Peyer's patch (tissue), 4 donors: ENCODE measurements at places on chromosomes 2 and 18. TPM values are rescaled to one million over a fixed set of nuclear protein-coding genes. Genes with fewer than 3 reads are reported as not detected.

The ANKRD62 gene
- total RNA-seq, result not detected

DNA sequence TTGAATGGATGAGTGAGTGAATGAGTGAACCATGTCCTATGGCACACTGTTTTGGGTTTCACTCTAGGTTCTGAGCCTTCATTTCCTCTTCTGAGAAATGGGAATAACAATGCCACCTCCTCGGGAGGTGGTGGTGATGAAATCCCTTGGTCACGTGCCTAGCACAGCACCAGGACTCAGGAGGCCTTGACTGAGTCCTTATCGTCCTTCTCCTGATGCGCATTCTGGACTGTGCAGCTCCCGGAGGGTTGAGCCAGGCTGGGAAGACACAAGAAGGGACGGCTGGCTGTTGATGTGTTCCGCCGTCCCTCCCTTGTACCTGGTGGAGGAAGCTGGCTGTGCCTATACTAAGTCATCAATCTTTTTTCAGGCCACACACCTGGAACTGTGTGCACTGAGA lies 437.3 kb downstream of the ZNF521 start:
- DNase-seq, result no peak

The GALNT14 gene
- 19.2 TPM for total RNA-seq

DNA sequence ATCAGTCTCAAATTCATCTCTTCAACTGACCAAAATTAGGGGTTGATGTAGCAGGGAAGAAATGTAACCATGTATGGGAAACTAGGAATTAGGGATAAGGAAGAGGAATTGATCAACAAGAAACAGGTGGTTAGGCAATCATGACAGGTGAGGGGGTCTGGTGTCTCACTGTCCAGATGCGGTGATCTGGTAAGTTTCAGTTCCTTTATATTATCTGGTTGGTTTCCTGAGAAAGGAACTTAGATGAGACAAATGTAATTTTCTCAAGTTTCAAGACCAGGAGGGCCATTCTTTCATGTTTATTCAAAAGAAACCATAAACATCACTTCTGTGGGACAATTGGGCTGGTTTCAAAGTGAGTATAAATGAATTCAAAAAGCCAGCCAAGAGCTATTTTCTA lies 306.2 kb upstream of the KCNJ3 start:
- DNase-seq, result no peak

DNA sequence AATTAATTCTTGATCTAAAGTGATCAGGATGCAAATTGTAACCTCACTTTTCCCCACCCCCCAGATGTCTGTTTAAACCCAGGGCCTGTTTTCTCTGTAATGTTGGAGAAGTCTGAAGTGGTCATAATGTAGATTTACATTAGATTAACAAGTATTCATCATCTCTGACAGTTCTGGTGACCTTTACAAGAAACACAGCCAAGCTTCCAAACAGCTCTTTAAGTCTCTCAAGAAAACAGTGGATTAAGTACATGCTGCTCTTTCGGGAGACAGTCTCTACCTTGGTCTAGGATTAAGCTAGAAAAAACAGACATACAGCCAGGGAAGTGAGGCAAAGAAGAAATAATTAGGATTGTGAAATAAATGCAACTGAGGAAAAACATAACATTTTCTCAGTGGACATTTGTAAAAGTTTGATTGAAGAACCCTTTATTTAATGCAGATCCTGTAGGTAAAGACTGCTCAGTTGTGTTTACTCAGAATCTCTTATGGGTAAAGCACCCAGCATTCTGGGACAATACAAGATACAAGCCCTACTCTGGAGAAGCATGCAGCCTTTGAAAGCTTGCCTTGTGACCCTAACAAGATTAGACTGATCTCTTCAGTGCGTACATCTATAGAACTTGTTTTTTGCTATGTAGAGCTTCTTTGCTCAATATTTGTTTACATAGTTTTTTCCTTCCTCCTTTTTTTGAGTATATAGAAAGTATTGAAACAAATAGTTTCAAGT lies 203.9 kb downstream of the PHLPP1 start:
- no peak for DNase-seq

The SERPINB13 gene
- total RNA-seq, result not detected

The POTEE gene
- not detected for total RNA-seq

- DNase-seq, result no peak
Observed at GRCh38 chr18:48569139-48569914, 30.5 kb downstream of the CTIF start.

The SERPINB7 gene
- total RNA-seq, result not detected

- DNase-seq, result no peak
Observed at GRCh38 chr18:21933931-21934765, 193.6 kb downstream of the MIB1 start.

DNA sequence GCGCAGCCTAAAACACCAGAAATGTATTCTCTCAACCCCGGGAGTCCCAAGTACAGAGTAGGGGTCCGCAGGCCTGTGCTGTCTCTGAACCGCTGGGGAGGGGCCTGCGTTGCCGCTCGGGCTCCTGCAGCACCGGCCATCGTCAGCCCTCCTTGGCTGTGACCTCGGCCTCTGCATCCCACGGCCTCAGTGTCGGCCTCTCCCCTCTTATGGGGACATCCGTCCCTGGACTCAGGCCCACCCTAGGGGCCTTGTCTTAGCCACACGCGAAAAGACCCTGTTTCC lies 50.5 kb downstream of the KCNG2 start:
- peak; percentile 13 for DNase-seq

The LYG2 gene
- total RNA-seq, result not detected

DNA sequence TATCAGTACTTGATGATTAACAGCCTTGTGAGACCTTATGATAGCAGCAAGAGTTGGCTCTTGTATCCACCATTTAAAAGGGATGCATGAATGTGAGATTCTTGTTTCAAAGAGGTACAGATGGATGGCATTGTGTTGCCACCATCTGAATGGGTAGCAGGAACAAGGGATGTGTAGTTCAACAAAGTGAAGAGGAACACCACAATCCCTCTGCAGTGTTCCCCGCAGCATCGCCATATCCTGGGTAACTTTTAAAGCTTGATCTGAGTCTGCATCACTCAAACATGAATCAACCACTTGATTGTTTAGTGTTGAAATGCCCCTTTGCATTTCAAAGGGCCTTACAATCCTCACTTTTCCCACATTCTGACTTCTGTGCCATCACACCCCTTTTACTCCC lies 106.7 kb downstream of the SS18 start:
- no peak for DNase-seq

DNA sequence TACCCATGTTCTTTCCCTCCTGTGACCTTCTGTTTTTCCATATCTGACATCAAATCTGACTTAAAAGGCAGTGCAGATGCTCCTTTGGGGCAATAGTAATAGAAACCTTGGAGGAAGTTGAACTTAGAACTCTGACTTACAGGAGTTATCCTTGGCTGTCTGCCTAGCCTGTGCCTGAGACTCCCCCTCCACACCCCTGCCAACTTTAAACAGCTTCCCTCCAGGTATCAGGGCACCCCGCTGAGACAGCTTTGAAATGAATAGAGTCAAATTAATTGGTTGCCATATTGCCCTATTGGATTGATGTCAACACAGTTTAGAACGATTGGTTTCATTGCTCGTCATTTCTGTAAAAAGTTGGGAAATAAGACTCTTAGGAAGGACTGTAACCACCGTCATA lies 322.0 kb downstream of the PRKCE start:
- no peak for DNase-seq

DNA sequence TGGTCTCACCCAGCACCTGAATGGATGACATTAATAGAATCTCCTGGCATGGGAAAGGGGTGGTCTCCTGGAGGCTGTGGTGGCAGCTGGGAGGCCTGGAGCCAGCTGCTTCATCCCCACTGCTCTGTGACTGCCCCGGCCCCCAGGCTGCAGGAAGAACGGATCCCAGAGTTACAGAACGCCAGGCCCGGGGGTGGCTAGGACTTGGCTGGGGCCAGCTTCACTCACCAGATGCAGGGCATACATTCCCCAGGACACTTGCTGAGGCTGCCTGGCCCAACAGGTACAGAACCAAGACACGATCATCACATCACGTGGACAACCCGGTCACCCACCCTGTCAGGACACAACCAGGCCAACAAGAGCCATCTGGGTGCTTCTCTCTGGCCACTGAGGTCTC lies 178.6 kb upstream of the SALL3 start:
- DNase-seq, result no peak

The SH2D6 gene
- total RNA-seq, result 16.9 TPM

The OSBPL6 gene
- 14.9 TPM for total RNA-seq

The CLEC4F gene
- not detected for total RNA-seq

The DPYSL5 gene
- not detected for total RNA-seq

GRCh38 chr2:37802899-37803379 lies 122.1 kb upstream of the RMDN2 start:
- DNase-seq, result no peak

DNA sequence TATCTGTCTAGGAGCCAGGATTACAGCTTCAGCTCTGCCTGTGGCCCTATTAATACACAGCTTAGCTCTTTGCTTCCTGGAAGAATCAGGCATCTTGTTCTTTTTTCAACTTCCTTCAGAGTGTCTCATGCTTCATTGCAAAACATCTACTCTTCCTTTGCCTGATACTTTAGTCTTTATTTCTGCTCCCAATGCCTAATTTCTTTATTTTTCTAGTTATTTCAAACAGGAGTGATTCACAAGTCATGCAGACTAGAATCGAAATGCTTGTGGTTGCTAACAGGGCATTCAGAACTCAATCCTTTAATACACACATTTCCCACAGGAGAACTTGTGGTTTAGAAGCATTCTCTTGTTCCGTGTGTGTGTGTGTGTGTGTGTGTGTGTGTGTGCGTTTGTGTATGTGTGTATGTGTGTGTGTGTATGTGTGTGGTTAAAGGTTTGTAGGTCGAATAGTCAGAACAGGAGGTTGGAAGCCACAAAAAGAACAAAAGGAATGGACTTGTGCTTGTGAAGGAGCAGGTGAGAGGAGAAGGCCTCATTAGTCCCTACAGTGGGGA lies 28.3 kb upstream of the INSIG2 start:
- no peak for DNase-seq

The IL36RN gene
- total RNA-seq, result not detected

GRCh38 chr2:128457716-128458115 lies 139.0 kb upstream of the HS6ST1 start:
- DNase-seq, result no peak

GRCh38 chr2:219073413-219074129 lies 12.8 kb upstream of the IHH start:
- no peak for DNase-seq

DNA sequence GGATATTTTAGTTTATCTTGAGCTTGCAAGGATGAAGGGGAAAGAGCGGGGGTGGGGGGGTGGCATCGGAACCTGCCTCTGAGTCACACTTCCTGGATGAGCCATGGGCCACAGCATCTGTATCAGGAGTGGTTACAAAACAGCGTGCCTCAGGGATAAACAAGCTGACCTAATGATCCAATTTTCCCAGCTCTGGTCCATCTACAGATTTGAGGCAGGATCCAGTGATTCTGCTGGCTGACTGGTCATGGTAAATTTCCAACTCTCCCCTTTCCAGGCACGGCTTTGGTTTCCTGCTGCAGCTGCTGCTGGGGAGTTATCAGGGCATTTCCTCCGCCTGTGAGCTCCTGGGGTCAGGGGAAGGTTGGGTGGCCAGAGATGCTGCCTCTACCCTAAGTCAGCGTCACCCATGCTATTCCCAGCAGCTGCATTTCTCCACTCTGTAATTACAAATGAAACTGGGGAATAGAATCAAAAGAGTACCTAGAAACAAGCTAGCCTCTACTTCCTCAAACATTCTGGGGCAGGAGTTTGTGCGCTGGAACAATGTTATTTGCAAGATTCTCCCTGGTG lies 4.7 kb upstream of the HPCAL1 start:
- DNase-seq, result peak; percentile 61

- no peak for DNase-seq
Observed at GRCh38 chr18:47403317-47403716, 151.9 kb upstream of the SKOR2 start.

GRCh38 chr2:3768960-3769765 lies 65.8 kb downstream of the DCDC2C start:
- no peak for DNase-seq

GRCh38 chr2:170512266-170512665 lies 202.9 kb upstream of the SP5 start:
- no peak for DNase-seq

- no peak for DNase-seq
Observed at GRCh38 chr2:138321458-138321857, 180.1 kb upstream of the SPOPL start.

DNA sequence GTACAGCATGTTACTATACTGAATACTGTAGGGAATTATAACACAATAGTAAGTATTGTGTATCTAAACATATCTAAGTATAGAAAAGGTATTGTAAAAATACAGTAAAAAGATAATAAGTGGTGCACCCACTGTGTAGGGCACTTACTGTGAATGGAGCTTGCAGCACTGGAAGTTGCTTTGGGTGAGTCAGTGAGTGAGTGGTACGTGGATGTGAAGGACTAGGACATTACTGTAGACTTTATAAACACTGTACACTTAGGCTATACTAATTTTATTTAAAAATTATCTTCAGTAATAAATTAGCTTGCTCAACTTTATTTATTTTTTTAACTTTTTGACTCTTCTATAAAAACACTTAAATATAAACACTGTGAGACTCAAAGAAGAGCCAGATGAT lies 82.6 kb downstream of the MTA3 start:
- no peak for DNase-seq

DNA sequence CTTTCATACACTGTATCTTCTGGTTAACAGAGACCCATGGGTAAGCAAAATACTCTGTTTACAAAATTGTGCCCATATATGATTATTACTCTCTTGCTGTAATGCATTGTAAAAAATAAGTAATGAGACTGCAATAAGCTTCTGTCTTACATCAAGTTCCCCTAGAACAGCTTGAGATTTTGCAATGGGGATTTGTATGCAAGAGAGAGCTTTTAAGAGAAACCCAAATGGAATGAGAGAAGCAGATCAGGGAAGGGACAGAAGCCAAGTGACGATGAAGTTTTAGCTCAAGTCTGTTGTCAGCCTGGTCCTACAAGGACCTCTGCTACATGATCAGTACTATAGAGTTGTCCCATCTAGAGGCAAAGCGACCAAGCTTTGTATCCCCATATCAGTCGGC lies 218.1 kb upstream of the VWC2L start:
- no peak for DNase-seq

DNA sequence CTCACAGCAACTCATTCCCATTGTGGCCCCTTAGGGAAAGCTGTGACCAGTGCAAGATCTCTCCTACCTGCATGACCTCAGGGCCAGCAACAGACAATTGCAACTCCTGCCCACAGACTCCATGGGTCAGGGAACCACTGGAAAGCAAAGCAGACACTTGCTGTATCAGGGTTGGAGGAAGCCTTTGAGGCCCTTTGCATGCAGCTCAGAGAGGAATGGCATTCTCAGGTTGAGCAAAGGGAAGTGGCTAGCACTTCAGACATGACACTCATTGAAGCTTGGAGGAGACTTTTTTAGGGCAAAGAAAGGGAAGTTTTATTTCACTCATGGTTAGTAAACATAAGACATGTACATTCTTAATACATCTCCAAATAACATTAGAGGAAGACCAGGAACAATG lies 22.1 kb downstream of the IL1F10 start:
- DNase-seq, result no peak

GRCh38 chr18:3447068-3447894 lies 2.7 kb upstream of the TGIF1 start:
- no peak for DNase-seq

The POTEI gene
- not detected for total RNA-seq

The CXCR4 gene
- total RNA-seq, result 10.3 TPM
